ENCODE measurements at places on chromosomes 12 and 14.

DNA sequence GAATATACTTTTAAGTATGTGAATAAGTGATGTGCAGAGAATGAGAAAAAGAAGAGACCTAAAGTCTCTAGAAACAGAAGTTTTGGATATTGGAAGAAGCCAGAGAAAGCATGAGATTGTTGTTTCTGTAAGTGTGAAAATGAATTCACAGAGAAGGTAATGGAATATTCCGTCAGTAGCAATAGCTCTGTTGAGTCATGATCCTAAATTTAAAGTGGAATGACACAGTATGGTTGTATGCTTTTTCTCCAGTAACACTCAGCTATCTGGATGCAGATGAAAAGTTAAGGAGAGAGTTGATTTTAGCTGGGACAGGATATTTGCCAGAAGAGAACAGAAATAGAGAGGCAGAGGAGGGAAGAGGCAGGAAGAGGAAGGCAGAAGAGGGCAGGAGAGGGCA is 1166.3 kb downstream of the GALC start:
- no peak for DNase-seq

DNA sequence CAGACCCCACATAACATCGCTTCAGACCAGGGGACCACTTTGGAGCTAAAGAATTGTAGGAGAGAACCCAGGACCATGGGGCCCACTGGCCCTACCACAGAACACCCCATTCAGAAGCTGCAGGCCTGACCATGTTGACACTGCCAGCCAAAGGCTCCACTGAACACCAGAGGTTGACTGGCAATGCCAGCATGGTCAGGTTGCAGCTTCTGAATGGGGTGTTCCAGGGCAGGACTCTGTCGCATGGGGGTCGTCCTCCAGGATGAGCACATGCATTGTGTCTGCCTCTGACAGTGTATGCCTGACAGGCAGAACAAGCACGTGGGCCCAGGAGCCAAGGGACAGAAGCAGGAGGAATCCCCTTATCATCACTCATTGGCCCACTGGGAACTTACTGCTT is 34.1 kb downstream of the DIO3 start:
- no peak for DNase-seq

DNA sequence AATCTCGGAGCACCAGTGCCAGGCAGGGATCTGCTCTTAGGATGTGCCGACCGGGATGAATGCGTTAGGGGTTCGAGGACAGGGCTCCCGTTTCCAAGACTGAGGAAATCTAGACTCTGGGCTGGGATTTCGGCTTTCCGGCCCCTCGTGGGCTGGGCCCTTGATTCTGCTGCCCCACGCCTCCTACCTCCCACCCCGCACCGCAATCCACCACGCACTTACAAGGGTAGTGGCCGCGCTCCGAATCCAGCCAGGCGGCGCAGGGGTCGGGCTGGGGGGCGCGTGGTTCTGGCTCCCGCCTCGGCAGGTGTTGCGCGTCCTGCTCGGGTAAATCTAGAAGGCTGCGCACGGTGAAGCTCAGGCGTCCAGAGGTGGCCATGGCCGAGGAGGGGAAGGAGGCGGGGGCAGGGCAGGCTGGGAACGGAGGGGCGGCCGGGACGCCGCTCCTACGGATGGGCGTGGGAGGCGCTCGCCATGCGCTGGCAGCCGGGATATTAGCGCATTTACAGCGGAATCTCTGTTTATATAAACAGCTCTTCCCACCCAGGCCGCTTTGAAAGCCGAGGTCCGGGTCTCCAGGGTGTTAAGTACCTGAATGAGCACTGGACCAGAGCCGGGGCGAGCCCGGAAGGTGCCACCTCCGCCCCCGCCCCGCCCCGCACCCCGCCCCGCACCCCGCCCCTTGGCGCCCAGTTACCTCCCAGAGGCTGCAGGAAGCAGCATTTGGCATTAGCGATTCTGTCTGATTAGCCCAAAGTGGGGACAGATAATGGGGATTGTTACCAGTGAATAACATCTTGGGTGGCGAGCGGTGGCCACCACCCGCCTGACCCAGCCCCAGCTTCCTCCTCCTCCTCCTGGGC is at the start of gene NKX2-8:
Gene NKX2-8 (minus strand): TSS at position 604 of the 863 bp plus-strand sequence. CDS start 225 bp downstream, at position 379.
- no peak for DNase-seq

DNA sequence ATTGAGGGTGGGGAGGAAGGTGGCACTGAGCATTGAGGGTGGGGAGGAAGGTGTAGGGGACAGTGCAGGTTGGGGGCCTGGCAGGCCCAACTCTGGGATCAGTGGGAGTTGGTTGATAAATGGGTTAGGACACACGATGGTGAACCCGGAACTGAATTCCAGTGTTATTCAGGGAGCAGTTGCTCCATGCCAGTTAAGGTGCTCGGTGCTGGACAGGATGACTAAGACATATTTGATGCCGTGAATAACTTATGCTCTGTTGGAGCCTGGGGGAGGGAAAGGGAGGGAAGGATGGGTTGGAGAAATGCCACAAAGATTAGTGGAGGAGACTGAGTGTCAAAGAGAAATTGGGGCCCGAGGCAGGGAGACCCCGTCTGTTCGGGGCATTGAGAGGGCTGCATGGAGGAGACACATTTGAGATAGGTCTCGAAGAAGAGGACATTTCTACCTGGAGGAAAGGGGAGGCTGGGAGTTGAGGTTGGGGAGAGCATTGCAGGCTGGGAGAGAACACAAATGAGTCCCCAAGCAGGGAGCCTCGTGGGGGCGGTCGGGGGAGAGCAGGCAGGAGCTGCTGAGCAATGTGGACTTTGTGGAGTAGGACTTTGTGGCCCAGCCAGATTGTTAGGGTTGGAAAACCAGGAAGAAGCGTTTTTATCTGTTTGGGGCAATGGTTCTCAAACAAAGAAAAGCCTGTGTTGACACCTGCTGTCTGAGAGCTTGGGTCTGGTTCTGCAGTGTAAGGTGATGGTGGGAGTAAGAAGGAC is 65.3 kb downstream of the IQSEC3 start:
- DNase-seq: no peak

DNA sequence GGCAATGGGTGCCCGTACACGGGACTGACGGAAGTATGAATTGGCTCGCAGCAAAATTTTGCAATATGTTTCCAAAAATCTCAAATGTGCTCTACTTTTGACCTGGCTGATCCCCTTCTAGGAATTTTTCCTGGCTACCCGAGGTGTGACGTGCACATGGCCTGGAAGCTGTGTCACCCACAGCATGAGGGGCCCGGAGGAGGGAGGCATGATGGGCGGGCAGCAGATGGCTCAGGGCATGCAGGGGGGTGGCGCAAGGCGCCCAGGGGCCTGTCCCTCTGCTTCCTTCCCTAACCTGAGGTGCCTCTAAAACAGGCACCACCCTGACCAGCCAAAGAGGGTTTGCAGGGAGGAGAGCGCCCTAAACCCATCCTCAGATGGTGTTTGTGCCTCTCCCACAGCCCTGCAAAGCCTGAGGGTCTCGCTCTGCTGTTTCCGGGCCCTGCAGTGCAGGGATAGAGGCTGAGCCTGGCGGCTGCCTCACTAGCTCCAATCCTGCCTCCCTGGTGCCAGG is 6.7 kb downstream of the GPR132 start:
- DNase-seq: no peak

GRCh38 chr12:108685469-108686260 is 45.7 kb downstream of the CORO1C start:
- no peak for DNase-seq

DNA sequence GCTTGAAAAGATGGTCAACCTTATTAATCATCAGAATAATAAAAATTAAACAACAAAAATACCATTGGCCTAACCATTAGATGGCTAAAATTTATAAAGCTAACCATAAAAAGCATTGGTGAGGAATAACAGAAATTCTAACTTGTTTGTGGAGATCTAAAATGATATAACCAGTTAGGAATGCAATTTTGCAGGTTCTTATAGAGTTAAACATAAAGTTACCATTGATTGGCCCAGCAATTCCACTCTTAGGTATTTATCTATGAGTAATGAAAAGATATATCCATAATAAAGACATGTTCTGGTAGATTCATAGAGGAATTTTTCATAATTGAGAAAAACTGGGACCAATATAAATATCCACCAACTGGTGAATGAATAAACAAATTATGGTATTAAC is 1098.6 kb downstream of the FSCB start:
- DNase-seq: no peak

DNA sequence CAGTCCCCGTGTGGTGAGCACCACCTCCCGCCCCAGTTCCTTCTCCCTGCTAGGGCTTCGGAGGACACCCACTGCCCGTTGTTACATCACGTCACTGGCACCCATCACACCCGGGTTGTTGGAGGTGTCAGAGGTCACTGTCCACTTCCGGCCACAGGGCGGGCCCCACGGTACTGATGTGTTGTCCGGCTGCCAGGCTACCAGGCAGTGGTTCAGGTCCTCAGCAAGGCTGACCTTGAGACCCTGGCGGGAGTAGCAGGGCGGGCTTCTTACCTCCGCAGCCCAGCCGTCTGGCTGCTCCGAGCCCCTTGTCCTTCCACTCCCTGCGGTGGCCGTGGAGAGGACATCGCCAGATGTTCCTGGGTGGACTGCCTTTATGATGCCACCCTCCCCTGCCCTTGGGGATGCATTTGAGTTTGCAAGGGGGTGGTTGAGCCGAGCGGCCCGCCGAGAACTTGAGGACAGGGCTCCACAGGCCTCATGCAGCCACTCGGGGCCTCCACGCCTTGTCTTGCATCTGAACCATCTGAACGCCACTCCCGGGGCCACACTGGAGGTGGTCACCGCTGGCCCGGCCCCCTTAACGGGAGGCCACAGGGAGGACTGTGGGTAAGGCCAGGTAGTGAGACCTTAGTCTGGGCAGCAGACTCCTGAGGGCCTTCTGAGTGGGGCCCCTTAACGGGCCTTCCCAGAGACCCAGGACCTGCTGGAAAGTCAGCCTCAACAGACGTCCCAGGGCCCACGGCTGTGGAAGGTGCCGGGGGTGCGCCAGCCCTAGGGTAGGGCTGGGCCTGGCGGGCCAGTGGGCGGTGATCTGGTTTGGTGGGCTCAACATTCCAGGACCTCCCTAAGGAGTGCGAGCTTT is 27.1 kb upstream of the PLD4 start:
- DNase-seq: no peak

- DNase-seq: no peak
Measured at GRCh38 chr14:89700801-89701200, 253.7 kb downstream of the EFCAB11 start.

GRCh38 chr12:124493809-124494750 is 73.3 kb downstream of the NCOR2 start:
- no peak for DNase-seq

DNA sequence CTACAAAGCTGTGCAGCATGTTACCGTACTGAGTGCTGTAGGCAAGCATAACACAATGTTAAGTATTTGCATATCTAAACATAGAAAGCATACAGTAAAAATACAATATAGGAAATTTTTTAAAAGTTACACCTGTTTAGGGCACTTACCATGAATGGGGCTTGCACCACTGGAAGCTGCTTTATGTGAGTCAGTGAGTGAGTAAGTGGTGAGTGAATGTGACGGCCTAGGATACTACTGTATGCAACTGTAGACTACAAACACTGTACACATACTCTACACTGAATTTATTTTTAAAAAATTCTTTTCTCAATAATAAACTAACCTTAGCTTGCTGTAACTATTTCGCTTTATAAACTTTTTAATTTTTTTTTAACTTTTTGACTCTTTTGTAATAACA is 82.1 kb upstream of the FSCB start:
- DNase-seq: no peak

- DNase-seq: no peak
Measured at GRCh38 chr12:43836475-43836989, 651 bp downstream of the TMEM117 start.

DNA sequence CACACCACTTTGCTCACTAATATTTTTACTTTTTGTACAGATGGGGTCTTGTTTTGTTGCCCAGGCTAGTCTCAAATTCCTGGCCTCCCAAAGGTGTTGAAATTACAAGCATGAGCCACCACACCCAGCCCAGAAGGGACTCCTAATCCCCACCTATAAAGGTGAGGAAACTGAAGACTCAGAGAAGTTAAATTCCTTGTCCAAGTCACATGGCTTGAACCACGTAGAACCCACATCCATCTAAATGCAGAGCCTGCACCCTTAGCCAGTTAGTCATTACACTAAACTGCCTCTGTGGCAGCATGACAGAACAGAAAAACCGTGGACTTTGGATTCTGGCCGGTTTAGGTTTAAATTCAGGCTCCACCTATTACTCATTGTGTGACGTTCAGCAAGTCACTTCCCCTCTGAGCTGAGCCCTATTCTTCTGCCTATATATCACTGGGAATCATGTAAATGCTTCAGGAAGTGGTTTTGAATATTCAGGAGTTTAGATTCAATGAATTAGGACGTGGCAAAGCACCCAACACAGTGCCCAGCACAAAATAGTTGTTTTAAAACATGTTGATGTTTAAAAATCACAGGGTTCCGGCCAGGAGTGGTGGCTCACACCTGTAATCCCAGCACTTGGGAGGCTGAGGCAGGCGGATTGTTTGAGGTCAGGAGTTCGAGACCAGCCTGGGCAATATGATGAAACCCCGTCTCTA is 3.0 kb upstream of the CORO1C start:
- no peak for DNase-seq

DNA sequence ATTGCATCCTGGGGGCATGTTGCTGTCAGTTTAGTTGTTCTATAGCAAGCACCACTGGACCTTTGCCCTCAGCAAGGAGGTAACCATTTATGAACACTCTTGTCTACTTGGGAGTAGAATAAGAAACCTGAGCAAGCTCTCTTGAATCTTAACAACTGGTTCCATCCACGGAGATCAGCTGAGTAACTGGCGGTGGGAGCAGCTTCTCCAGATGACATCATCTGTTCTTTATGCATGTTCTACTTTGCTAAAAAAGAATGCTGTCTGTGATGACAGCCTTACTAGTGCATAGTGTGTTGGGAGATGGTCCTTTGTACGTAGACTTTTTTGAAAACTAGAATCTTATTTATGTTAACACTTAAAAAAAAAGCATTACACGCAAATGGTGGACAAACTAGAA is 17.7 kb downstream of the SLC4A8 start:
- DNase-seq: no peak

- DNase-seq: no peak
Measured at GRCh38 chr14:67002994-67003753, 186.1 kb upstream of the GARIN2 start.

GRCh38 chr14:51648296-51648695 is 3.4 kb upstream of the FRMD6 start:
- no peak for DNase-seq

- DNase-seq: no peak
Measured at GRCh38 chr12:68497107-68497506, 113.6 kb upstream of the RAP1B start.

Measured in stimulated activated CD4-positive, alpha-beta T cell treated with anti-CD3 and anti-CD28 coated beads, Interleukin-1b, Interleukin-23, amount 100 ng/mL, for 1 hour (primary cell).